ENCODE measurements at places on chromosomes 1 and 21. TPM values are rescaled to one million over a fixed set of nuclear protein-coding genes. Genes with fewer than 3 reads are reported as not detected.

- no peak for DNase-seq
These were observed 38.8 kb downstream of the CASQ2 start for GRCh38 chr1:115729756-115730155.

DNA sequence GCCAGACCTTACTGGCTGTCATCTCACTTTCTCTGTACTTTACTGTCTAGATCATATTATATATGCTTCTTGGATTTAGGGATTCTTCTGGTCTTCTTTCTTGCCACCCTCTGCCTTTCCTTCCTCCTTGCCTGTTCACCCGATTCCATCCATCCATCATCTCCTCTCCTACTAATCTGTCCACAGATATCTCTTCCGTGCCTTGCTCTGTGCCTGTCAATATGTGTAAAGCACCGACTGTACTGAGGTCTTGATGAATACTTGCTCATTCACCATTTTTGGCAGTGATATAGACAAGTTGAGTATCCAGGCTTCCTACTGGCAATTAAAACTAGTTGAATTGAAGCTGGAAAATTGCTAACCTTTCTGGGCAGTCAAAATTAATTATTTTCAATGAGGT is 8.1 kb downstream of the FMN2 start:
- no peak for DNase-seq

- DNase-seq: no peak
These were observed 1018.8 kb downstream of the AMY1C start for GRCh38 chr1:104768466-104768865.

- DNase-seq: peak; percentile 89
These were observed 3.4 kb downstream of the ADGRB2 start for GRCh38 chr1:31760471-31761470.

DNA sequence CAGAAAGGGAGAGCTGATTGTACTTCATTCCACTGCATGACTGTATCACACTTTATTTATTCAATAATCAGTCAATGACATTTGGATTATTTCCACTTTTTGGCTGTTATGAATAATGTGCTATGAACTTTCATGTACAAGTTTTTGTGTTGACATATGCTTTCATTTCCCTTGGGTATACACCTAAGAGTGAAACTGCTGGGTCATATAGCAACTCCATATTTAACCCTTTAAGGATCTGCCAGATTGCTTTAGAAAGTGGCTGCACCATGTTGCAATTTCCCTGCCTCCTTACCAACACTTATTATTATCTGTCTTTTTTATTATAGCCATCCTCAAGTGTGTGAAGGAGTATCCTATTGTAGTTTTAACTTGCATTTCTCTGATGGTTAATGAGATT is 108.8 kb upstream of the KCNK1 start:
- DNase-seq: no peak

DNA sequence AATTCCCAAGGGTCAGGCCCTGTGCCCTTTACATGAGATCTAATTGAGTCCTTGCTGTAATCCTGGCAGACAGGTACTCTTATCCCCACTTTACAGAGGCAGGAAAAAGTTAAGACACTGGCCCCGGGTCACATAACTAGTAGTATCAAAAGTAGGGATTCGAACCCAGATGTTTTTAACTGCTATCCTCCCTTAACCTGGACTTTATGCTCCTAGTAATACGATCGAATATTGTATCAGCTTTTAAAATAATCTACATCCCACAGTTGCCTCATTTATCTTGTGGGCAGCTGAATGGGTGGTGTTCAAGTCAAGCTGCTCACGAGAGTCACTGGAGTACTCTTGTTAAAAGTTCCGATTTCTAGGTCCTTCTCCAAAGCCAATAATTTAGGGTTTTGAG is 25.5 kb upstream of the TMEM51 start:
- no peak for DNase-seq

- DNase-seq: no peak
These were observed 3.3 kb upstream of the NECTIN4 start for GRCh38 chr1:161092621-161093028.

- DNase-seq: no peak
These were observed 11.7 kb upstream of the IGSF3 start for GRCh38 chr1:116679091-116679827.

DNA sequence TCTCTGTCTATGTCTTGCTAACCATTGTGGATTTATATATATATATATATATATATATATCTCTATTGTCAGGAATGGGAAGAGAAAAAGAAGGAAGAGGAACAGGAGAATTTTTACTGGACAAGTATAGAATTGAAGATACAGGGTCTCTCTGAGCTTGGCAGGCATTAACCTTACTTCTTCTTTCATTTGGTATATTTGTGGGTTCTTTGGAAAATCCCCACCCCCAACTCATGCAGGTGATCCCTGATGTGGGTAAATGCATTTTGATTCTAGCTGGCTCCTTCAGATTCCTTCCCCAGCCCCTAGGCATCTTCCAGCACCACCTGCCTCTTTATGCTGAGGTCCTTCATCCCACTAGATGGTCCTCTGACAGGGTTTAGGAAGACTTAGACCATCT is 78.8 kb upstream of the TRABD2B start:
- DNase-seq: no peak

DNA sequence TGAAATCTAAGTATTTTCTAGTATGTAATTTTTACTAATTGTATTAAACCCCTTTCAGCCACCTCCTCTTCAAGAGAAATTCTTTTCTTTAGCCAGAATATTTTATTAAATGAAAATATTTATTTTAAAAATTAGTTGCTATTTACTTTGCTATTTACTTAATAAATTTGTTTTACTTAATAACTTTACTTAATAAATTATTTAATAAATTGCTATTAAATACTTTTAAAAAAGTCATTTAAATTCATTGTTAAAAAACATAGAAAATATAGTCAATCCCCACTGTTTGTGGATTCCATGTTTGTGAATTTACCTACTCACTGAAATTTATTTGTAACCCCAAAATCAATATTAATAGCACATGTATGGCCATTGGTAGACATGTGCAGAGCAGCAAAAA is 105.6 kb downstream of the ATP1B1 start:
- no peak for DNase-seq

DNA sequence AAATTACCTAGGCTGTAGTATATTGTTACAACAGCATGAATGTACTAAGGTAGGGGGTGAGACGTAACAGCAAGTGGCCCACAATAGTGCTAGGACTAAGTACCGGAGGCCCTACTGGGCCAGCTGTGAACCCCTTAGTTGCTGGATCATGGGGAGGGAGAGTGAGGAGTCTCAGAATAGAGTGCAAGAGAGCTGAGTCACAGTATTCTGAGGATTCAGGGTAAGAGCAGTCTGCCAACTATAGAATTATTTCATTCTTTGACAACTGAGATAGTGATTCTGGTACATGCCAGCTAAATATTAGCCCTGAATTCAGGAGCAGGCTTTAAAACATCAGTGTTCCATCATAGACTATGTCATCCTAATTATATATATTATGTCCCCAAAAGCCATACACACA is 218.7 kb downstream of the TM2D1 start:
- DNase-seq: no peak

Gene HPCA
- 0.40 TPM for total RNA-seq

DNA sequence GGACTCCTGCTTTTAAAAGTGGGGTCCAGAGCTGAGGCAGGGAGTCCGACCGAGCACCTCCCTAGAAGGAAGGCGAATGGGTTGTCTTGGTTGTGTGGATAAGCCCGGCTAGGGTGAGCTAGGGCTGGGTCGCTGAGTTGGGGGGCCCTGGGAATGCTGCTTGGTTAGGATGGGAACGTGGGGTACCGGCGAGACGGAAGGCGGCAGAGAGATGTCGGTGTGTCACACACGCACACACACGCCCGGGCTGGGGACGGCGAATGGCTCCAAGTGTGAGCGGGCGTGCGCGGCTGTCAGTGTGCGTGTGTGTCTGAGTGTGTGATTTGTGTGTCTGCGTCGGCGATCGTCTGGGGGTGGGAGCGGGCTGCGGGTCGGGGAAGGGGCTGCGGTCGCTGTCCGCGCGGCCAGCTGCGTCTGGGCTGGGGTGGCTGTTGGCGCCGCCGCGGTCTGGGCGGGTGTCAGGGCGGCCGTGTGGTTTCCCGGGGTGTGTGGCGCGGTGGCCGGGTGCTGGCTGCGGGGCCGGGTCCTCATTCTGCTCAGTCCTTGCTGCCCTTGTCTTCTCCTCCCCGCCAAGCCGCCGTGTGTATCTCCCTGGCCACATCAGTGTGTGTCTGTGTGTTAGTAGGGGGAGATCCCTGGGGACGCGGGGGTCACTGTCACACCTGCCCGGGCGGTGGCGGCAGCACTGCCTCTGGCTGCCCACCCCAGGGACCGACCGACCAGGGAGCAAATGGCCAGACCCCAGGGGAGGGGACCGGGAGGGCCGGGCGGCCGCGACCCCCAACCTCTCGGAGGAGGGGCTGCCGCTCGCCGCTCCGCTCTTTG is 1.1 kb downstream of the EFNA3 start:
- DNase-seq: no peak

- DNase-seq: no peak
These were observed 71.0 kb downstream of the OLFML2B start for GRCh38 chr1:161952607-161953172.

Gene KCNH1
- 0.31 TPM for total RNA-seq

Gene PCNX2
- total RNA-seq: 10.3 TPM

Gene SLAMF8
- total RNA-seq: 40.7 TPM

DNA sequence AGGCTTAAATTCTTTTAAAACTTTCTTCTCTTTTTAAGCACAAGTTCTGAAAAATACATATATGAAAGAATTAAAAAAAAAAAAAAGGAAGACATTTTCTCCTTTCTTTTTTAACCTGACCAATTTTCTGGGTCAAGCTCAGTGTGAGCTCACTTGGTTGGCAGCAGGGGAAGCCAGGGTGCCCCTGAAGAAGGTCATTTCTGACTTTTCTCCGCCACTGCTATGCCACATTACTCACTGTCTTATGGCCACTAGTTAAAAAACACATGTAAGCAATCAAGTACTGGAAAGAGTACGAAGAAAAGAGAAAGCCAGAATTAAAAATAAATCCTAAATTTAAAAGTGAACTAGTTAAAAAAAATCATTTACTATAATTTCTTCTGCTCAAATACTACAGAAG is 275.0 kb downstream of the NEGR1 start:
- DNase-seq: no peak

Gene MYCL
- 6.0 TPM for total RNA-seq

GRCh38 chr1:114342376-114342775 is 168.6 kb downstream of the TRIM33 start:
- DNase-seq: no peak

- DNase-seq: no peak
These were observed 24.8 kb downstream of the RSPH1 start for GRCh38 chr21:42471206-42471605.

DNA sequence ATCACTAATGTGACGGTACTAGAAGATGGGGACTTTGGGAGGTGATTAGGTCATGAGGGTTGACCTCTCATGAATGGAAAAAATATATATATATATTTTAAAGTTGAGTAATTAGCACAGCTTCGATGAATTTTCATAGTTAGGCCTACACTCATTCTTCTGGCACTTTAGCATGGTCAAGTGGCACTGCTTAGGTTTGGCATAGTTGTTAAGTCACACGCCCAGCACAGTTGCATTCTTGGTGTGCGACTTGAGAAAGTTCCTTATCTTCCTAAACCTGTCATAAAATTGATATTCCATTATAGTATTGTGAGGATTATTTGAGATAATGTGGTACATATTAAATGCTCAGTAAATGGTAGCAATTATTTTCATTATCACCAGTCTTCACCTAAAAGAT is 47.7 kb downstream of the MAN1A2 start:
- no peak for DNase-seq

Gene DIRAS3
- total RNA-seq: 3.5 TPM

- peak; percentile 37 for DNase-seq
These were observed 1.0 kb downstream of the ARID1A start for GRCh38 chr1:26696654-26697430.

DNA sequence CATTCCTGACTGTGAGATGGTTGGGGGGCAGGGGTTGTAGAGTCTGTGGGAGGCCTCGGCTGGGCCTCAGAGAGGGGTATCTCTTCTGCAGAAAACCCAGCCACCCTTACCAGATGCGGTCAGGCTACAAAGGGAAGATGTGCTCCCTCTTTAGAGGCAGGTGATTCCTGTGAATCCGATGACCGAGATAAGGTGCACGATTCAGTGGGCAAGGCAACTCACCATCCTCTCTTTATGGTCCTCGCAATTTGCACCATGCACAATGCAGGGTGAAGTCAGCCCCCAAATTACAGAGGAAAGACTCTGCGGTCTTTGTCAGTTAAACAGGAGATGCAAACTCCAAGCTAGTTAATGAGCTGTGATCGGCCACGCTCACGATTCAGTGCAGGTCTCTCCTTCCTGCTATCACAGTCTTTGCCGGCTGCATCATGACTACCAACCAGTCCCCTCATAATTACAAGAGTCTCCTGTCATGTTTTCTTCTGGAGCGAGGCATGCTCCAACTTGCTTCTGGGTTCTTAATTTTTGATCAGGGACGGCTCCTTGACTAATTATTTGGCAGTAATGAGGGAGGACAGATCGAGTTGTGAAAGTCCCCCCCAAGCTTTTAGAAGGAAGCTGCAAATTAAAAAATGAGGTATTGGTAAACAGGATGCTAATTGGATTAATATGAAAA is 12.5 kb downstream of the TP73 start:
- DNase-seq: no peak

DNA sequence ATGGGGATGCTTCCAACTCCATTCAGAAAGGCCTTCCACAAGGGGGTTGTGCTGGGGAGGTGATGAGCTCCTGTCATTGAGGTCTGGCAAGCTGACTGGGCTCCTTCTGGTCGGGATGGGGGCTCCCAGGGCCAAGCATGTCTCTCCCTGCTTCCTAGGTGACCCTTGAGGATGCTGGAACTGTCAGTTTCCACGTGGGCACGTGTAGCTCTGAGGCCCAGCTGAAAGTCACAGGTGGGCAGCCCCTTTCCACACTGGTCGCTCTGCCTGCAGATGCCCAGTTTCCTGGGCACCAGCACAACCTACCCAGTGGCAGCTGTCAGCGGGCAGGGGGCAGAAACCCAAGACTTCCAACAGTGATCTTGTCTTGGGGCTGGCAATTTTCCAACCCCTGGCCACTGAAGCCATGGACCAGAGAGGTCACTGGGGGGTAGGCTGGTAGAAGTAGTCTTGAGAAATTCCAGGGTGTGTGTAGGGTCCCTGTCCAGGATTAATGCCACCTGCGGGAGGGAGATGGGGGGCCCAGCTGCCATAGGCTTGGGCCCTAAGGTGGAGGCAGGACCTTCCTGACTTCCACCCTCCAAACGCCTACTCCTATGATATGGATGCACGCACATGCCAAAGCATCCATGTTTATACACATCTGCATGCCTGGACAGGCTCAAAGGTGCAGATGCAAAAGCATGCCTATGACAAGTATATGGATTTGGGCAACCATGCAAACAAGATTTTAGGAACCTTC is 97.1 kb downstream of the TRIM11 start:
- no peak for DNase-seq

- DNase-seq: no peak
These were observed 38.6 kb downstream of the GADD45A start for GRCh38 chr1:67723620-67724019.

Gene NEK7
- 95.2 TPM for total RNA-seq

Measured in lung (tissue), 17 donors.